HS-27A (cell line): ENCODE measurements at places on chromosomes 6 and 20.

- no peak for DNase-seq
Observed at GRCh38 chr20:48422242-48422960, 405.4 kb downstream of the PREX1 start.

- DNase-seq: no peak
Observed at GRCh38 chr6:108383981-108384380, 89.1 kb downstream of the AFG1L start.

GRCh38 chr6:74742793-74743508 is 462.9 kb downstream of the COL12A1 start:
- no peak for DNase-seq

- DNase-seq: peak; percentile 94
Observed at GRCh38 chr6:155026022-155026705, 31.0 kb downstream of the TIAM2 start.

DNA sequence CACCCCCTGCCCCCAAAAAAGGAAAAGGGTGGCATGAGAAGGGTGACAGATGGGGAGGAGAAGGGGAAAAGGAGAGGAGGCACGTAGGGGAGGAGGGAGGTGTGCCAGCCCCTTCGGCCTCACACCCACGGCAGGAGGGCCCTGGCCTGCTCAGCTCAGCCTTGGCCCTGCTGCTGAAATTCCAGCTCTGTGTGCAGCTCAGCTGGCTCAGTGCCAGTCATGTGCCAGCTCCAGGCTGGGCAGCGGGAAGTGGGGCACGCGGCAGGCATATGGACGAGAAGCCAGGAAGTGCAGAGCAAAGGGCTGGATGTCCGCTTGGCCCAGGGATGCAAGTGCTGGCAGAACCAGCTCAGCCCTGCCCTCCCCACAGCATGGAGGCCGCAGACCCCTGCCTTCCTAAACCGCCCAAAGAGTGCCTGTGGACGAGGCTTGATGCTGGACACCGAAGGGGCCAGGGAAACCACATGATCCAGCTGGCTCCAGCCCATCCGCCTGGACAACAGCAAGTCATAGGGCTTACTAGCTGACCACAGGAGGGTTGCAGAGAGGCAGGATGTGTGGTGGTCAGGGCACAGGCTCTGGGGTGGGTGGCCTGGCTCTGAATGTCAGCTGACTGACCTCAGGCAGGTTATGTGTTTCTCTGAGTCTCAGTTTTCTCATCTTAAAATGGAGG is 60.2 kb downstream of the NOL4L start:
- DNase-seq: no peak

GRCh38 chr6:45072673-45073072 is 255.5 kb upstream of the RUNX2 start:
- DNase-seq: no peak

- peak; percentile 26 for DNase-seq
Observed at GRCh38 chr6:160974304-160974771, 17.2 kb upstream of the MAP3K4 start.

DNA sequence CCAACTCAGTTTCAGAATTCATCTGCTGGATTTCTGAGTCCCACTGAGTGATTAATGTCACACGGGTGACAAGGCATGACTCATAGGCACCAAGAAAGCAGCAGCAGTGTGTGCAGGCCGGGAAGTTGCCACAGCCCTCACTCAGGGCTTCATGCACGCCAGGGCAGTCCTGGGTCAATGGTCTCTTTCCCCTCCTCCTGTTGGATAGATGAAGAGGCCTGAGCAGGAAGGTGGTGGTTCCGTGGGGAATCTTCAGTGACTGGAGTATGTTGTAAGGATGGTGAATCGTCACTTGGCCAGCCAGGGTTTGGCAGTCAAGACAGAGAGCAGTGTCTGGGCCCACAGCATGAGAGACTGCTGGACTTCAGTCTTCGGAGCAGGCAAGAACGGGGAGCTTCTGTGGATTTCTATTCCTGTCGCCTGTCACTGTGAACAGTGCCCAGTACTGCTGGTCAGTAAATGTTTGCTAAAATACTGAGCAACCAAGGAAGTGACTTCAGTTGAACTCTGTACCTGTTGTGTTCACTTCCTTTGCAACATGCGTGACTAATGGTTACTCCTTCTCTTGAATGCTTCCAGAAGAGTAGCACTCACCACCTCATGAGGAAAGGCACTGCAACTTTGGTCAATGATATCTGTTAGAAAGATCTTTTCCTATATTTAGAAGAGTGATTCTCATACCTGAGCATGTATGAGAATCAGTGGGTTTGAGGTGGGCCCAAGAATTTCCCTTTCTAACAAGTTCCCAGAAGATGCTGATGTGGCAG is 62.0 kb upstream of the CD93 start:
- peak; percentile 33 for DNase-seq

DNA sequence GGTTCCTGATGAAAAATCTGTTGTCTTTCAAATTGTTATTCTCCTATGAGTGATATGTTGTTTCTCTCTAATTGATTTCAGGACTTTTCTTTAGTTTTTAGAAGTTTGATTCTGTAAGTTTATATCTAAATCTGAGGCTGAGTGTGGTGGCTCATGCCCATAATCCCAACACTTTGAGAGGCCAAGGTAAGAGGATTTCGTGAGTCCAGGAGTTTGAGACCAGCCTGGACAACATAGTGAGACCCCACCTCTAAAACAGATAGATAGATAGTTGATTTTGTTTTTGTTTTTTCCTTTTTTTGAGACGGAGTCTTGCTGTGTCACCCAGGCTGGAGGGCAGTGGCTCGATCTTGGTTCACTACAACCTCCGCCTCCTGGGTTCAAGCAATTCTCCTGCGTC is 64.6 kb downstream of the PTPRA start:
- no peak for DNase-seq

- no peak for DNase-seq
Observed at GRCh38 chr6:22240025-22240424, 56.8 kb downstream of the PRL start.

DNA sequence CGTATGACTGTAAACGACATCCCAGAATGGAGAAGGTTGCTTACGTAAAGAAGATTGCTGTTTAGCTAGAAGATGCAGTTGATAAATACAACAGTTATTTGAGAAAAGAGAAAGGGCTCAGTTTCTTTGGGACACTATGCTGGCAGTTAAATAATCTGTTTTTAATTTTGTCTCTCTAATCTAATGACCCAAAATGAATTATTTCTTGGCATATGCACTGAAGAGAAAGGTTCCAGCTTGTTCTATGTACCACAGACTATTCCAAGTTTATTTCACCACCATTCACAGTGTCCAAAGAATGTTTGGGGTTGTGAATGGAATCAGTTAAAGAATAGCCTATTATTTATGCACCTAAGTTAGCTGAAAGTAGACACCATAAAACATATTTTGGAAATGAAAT is 449.9 kb downstream of the RNF144B start:
- no peak for DNase-seq

- no peak for DNase-seq
Observed at GRCh38 chr6:26500102-26500501, at the start of gene BTN1A1. BTN1A1 (plus strand) TSS chr6:26500303; CDS start chr6:26501287, 984 bp downstream.

DNA sequence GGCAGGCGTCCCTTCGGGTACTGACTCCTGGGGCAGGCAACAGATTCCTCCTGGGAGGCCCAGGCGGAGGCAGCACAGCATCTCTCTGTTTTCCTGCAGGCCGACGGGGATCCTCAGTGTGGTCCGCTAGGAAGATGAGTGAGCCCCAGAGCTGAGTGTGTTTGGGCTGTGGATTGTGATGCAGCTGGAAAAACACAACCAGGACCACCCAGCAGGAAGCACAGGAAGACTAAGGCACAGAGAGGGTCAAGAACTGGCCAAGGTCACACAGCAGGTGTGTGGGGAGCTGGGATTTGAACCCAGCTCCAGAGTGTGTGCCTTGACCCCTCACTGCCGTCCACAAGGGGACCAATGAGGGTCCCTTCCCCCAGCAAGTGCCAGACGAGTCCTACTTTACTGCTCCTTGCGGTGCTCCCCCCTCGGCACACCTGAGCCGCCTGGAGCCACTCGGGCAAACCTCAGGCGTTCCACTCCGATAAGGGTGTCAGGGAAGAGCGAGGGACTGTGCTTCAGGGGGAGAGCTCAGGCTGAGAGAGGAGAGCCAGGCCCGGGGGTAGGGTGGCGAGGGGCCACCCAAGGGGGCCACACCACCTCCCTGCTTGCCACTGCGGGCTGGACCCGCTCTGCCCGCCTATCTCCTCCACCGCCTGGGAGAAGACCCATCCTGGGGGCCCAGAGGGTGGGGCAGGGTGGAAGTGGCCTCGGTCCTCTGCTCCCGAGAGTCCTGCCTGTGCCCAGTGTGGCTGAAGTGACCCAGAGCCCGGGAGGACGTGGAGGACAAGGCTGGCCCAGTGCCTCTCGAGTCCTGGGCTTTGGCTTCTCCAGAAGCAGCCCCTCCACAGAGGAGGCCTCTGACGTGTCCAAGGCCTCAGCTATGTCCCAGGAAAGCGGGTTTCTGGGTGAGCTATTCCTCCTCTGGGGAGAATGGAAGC is 63.3 kb downstream of the YTHDF1 start:
- DNase-seq: no peak

GRCh38 chr20:63255931-63256704 is 1.9 kb upstream of the NKAIN4 start:
- no peak for DNase-seq

DNA sequence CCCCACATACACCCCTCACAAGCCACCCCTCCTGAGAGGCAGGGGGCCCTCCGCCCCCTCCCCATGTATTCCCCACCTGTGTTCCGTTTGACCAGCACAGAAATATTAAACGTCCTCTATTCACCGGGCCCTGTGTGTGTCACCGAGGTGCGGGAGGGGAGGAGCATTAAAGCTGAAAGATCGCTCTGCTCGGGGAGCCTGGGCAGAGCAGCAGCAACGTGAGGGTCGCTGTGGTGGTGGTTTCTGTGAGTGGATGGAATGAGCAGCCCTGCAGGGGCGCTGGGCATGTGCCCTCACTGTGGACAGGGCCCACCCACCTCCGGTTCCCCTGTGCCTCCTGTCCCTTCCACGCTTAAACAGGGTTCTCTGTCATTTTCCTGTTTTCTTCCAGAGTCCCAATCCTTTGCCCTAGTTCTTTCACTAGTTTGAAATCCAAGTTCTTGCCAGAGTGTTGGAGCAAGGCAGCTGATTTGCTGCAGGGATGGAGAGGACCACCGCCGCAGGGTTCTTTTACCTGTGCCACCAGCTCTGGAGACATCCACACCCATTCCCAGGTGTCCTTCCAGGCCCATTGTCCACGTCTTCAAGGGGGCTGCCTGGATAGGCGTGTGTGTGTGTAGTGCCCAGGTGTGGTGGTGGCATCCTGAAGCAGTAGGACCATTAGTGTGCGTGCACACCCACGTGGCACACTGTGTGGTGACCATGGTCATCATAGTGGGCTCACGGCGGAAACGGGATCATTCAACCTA is 37.6 kb upstream of the MDFI start:
- no peak for DNase-seq

GRCh38 chr6:31490115-31490873 is 7.7 kb upstream of the MICB start:
- no peak for DNase-seq

DNA sequence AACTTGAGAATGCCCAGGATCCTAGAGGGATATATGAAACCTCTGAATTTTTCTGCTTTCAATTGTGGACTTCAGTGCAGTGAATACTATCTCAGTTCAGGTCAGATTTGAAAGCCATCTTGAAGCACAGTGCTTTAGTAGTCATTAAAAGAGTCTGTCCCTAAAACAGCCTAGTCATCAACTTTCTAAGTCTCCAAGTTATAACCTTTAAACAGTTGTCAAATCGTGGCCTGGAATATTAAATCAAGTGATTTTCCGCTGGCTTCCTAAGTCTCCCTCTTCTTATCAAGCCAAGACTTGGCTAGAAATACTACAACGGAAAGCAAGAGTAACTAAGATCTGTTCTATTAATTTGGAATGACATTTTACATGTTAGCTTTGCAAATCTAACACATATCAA is 45.8 kb downstream of the SCML4 start:
- no peak for DNase-seq

DNA sequence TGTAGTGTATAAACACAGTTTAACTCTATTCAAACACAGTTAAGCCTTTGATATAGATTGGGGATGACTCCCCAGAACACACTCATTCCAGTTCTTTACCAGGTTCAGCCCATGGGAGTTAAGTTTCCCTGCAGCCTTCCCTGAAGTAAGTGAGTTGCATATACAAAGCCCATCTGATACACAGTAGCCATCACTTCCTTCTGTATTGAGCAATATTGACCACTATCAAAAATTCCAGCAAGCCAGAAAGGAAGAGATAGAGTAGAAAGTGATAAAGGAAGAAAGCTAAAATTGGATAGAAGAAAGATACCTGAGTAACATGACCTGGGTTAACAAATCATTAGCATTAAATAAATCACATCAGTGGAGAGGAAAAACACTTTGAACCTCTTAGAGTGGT is 34.6 kb downstream of the DEFB114 start:
- DNase-seq: no peak
